ENCODE measurements at places on chromosomes 1 and 21.
A peak's percentile ranks its signal among the peaks of the same experiment; 100 is the strongest.

DNA sequence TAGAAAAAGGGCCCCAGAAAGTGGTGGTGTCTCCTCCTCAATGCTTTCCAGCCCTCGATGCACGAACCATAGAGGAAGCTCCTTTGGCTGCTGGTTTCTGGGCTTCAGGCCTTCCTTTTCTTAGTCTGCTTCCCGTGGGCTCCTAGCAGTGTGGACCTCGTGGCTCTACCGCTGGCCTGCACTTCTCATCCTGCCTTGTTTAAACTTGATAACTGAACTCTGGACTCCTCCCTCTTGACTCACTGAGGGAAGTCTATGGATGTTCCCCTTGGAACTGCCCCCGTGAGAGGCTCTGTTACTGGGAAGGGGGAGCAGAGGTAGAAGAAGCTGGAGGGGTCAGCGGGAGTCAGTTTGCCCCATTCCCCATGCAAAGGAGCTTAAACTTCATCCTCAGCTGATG is 75.3 kb upstream of the WDR26 start:
- no peak for DNase-seq
- H3K36me3 ChIP-seq, result no peaks in the 10 kb centered on the region
- no peak overlapping the region for H3K4me3 ChIP-seq
- no peak overlapping the region for H3K27ac ChIP-seq
- H3K4me1 ChIP-seq, result peaks cover 5% of the 10 kb centered on the region
- H3K27me3 ChIP-seq, result no peaks in the 10 kb centered on the region

DNA sequence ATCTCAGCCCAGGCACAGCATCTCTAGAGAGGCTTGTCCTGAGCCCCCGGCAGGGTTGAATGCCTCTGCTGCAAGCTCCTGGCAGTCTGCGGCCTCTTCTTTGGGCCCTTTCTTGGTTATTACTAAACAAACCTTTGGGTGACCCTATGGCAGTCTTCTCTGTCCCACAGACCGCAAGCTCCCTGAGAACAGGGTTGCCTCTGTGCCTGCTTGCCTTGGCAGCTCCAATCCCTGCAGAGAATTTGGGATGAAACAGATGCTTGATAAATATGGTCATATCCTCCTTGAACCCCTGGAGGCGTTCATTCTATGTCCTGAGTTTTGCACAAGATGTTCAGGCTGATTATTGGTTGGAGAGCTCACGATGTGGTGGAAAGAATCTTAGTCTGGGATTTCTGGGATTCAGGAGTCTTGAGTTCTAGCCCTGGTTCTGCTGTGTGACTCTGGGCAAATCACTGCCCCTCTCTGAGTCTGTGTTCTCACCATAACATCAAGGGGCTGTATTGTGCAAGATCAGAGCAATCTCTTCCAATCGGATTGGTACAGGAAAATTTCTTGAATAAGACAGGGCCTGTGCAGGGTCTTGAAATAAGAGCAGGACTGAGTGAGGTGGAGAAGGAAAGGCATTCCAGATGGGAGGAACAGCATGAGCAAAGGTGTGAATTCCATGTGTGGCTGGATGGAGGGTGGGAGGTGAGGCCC is 49.6 kb downstream of the EDN2 start:
- peaks cover 38% of the 10 kb centered on the region for H3K27me3 ChIP-seq
- H3K4me3 ChIP-seq, result no peak overlapping the region
- no peak for DNase-seq
- H3K27ac ChIP-seq, result no peak overlapping the region
- no peaks in the 10 kb centered on the region for H3K4me1 ChIP-seq
- no peaks in the 10 kb centered on the region for H3K36me3 ChIP-seq

- H3K27me3 ChIP-seq, result no peaks in the 10 kb centered on the region
- peak overlapping the region; percentile 80 for H3K27ac ChIP-seq
- peaks cover 25% of the 10 kb centered on the region for H3K36me3 ChIP-seq
- peaks cover 97% of the 10 kb centered on the region for H3K4me1 ChIP-seq
Observed at GRCh38 chr1:2294033-2294724, 66.1 kb downstream of the SKI start.

DNA sequence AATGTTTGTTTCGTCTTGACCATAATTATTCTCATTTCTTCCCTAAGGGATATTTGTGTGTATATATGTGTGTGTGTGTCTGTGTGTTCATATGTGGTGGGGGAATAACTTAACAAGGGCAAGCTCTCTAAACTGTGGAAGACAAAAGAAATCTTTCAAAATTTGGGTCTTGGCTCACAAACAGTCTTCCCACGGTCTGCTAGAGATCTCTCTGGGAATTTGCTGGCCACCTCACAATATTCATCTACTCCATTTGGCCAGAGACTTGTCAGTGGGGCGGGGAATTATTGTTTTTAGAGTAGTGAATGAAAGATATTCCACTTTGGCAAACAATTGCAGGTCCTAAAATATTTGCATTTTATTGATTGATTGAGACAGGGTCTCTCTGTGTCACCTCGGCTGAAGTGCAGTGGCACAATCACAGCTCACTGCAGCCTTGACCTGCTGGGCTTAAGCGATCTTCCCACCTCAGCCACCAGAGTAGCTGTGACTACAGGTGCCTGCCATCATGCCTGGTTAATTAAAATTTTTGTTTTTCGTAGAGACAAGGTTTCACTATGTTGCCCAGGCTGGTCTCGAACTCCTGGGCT is 8.0 kb upstream of the EIF2B3 start:
- no peak for DNase-seq
- no peaks in the 10 kb centered on the region for H3K36me3 ChIP-seq
- H3K4me3 ChIP-seq, result no peak overlapping the region
- no peaks in the 10 kb centered on the region for H3K27me3 ChIP-seq

DNA sequence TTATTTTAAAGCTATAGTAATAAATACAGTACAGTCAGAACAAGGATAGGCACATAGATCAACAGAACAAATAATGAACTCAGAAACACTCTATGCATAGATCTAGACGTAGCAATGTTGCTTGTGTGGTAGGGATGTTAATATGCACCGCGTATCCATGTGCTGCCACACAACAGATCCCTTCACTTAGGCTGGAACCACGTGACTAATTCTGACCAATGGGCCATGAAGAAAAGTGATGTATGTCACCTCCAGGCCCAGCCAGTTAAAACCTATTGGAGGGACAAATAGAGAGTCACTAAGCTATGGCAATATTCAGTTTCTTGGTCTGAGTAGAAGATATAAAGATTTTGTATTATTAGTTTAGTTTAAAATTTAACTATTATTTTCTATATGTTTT is 91.4 kb downstream of the ADAMTS1 start:
- H3K4me3 ChIP-seq, result no peak overlapping the region
- no peaks in the 10 kb centered on the region for H3K36me3 ChIP-seq
- H3K27ac ChIP-seq, result no peak overlapping the region

- no peaks in the 10 kb centered on the region for H3K27me3 ChIP-seq
- DNase-seq, result peak; percentile 29
- no peak overlapping the region for H3K4me3 ChIP-seq
- H3K4me1 ChIP-seq, result peaks cover 12% of the 10 kb centered on the region
Observed at GRCh38 chr1:228277491-228278431, 69.9 kb downstream of the OBSCN start.
